ENCODE measurements at places on chromosomes 6 and 20.

- no peak for DNase-seq
Observed at GRCh38 chr20:4060856-4061695, 45.7 kb upstream of the RNF24 start.

GRCh38 chr6:63883597-63883996 is 248.0 kb downstream of the PHF3 start:
- no peak for DNase-seq

GRCh38 chr6:151757506-151757955 is 50.0 kb upstream of the ESR1 start:
- peak; percentile 30 for DNase-seq

DNA sequence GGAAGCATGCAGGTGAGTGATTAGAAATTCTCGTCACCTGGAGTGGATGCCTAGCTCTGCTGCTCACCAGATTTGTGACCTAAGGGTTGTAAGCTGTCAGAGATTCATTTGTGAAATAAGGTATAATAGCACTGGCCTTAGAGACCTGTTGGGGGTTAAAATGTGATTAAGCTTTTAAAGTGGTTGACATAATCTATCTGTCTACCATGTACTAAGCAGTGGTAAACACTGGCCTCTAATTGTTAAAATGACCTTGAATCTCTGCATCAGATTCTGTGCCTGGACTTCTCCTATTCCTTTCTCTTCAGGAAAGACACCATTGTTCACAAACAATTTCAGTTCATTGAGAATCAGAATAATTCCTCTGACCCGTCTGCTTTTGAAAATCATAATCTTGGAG is 536.2 kb downstream of the CBLN4 start:
- no peak for DNase-seq

DNA sequence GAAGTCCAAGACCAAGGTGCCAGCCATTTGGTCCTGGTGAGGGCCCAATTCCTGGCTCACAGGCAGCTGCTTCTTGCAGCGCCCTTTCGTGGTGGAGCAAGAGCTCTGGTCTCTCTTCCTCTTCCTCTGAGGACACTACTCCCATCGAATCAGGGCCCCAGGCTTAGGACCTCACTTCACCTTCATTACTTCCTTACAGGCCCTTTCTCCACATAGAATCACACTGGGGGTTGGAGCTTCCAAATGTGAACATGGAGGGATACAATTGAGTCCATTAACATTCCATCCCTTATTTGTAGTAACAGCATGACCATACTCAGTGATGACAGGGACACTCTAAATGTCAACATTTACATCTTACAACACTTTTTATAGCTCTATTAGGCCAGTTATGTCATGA is 2.3 kb downstream of the RAMACL start:
- DNase-seq: no peak

DNA sequence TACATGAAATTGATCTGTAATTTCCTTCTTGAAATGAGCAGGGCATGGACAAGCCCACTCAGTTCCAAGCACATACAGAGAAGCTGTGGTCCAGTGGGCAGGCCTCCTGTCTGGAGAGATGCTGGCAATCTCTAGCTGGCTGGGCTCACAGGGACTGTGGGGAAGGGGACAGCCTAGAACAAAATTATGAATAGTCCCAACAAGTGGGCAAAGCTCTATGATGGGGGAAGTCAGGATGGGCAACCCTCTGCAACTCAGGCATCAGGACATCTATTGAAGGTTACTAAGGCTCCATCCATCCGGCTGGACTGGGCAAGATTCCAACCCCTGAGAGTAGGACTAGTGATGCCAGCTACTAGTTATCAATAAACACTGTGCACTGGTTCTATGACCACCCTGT is 40.9 kb downstream of the TRERF1 start:
- peak; percentile 12 for DNase-seq

GRCh38 chr6:3916211-3916610 is 67.0 kb downstream of the FAM50B start:
- DNase-seq: no peak

GRCh38 chr20:46253391-46253790 is 54.9 kb downstream of the CDH22 start:
- DNase-seq: no peak

Data from activated T-cell treated with anti-CD3 and anti-CD28 coated beads, Interleukin-2, amount 50 U/mL, for 48 hours (primary cell).